ENCODE measurements at places on chromosomes 4 and X. TPM values are rescaled to one million over a fixed set of nuclear protein-coding genes. Genes with fewer than 3 reads are reported as not detected.

Gene SCD5
- total RNA-seq: 252 TPM

Gene ASB9
- total RNA-seq: 1.2 TPM

Gene CYLC1
- total RNA-seq: 0.23 TPM

Gene MAGEA12
- total RNA-seq: not detected

Gene PAGE2
- total RNA-seq: not detected

Gene H2BW2
- not detected for total RNA-seq

Data from diencephalon (tissue), 1 donor.